Caco-2 (cell line): ENCODE measurements at places on chromosomes 16 and 17.

DNA sequence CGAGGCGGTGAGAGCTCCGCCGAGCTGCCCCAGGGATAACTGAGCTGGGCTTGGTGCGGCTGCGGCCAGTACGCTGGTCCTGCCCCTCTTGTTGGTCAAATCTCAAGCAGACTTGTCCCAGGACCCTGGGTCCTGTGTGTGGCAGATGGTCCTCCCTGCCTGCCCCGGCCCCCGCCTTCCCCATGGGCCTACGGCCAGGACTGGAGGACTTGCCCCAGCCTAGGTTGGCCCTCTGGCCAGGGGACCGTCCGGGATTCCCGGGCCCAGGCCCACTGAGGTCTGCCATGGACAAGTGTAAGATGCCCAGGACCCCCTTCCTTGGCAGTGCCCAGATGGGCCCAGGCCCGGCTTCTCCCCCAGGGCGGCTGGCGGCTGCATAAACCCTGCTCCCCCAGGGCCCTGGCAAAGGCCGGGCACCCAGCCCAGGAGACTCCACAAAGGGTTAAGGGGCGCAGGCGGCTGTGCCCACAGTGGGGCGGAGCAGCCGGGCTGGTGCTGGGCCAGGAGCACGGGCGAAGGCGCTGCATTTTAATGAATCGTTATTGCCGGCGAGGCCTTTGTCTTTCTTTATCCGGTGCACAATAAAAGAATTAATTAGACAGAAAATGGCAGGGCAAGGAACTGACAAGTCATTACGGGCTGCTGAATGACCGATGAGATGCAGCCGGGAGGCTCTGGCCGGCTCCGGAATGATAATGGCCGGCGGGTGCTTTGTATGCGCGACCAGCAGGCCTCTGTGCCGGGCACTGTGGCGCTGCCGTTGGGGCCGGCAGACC lies 9.1 kb downstream of the SOX8 start:
- DNase-seq: no peak

GRCh38 chr17:82219083-82219482 lies 6.4 kb upstream of the CCDC57 start:
- no peak for DNase-seq

GRCh38 chr17:32523827-32524552 lies 37.2 kb downstream of the CDK5R1 start:
- DNase-seq: no peak

GRCh38 chr17:61072648-61073047 lies 327.0 kb upstream of the TBX2 start:
- no peak for DNase-seq

- no peak for DNase-seq
Measured at GRCh38 chr16:31439519-31439918, 3.1 kb downstream of the ZNF843 start.

DNA sequence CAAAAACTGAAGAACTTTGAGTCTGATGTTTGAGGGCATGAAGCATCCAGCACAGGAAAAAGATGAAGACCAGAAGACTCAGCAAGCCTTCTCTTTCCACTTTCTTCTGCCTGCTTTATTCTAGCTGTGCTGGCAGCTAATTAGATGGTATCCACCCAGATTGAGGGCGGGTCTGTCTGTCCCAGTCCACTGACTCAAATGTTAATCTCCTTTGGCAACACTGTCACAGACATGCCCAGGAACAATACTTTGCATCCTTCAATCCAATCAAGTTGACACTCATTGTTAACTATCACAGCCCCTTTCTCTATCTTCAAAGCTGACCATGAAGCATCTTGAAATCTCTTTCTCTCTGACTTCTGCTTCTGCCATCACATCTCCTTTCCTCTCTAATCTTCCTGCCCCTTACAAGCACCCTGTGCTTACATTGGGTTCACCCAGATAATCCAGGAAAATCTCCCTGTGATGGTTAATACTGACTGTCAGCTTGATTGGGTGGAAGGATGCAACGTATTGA lies 115.9 kb upstream of the CDH13 start:
- DNase-seq: no peak

- DNase-seq: no peak
Measured at GRCh38 chr16:17723531-17724134, 252.9 kb upstream of the XYLT1 start.

- peak; percentile 10 for DNase-seq
Measured at GRCh38 chr16:68564382-68564985, 25.4 kb downstream of the ZFP90 start.

DNA sequence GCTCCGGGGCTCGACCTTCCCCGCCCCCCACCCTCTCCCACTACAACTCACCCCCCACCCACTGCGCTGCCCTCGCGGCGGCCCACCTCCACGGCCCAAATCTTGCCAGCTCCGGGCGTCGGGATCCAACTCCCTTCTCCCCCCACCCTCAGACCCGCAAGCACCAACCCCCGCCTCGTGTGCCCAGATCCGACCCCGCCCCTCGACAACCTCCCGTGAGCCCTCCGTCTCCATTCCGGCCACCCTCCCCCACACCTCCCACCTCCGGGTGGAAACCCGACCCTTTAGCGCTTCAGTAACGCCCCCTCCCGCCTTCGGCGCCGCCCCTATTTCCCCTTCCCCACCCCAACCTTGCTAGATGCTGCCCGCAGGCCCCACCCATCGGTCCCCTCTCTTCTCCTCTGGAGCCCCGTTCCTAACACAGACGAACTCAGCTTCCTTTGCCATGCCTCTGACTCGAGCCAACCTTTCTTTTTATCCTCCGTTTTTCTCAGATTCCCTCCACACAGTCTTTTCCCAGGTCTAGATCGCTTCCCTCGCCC lies 717 bp downstream of the UBE2Z start:
- DNase-seq: peak; percentile 98

- DNase-seq: no peak
Measured at GRCh38 chr17:55737976-55738501, 12.8 kb upstream of the PCTP start.
